ENCODE measurements at places on chromosomes 2 and 18. TPM values are rescaled to one million over a fixed set of nuclear protein-coding genes. Genes with fewer than 3 reads are reported as not detected.

POTEI gene
- polyA plus RNA-seq = not detected

TUBA3E gene
- polyA plus RNA-seq = not detected

COL4A3 gene
- not detected for polyA plus RNA-seq

PRSS56 gene
- polyA plus RNA-seq = not detected

SERPINB11 gene
- polyA plus RNA-seq = not detected

C2orf76 gene
- 26.4 TPM for polyA plus RNA-seq

ERFE gene
- not detected for polyA plus RNA-seq

SLC5A7 gene
- 0.79 TPM for polyA plus RNA-seq

RAMP1 gene
- polyA plus RNA-seq = 50.1 TPM

ABCG5 gene
- 0.23 TPM for polyA plus RNA-seq

SLC40A1 gene
- polyA plus RNA-seq = 216 TPM

DNA sequence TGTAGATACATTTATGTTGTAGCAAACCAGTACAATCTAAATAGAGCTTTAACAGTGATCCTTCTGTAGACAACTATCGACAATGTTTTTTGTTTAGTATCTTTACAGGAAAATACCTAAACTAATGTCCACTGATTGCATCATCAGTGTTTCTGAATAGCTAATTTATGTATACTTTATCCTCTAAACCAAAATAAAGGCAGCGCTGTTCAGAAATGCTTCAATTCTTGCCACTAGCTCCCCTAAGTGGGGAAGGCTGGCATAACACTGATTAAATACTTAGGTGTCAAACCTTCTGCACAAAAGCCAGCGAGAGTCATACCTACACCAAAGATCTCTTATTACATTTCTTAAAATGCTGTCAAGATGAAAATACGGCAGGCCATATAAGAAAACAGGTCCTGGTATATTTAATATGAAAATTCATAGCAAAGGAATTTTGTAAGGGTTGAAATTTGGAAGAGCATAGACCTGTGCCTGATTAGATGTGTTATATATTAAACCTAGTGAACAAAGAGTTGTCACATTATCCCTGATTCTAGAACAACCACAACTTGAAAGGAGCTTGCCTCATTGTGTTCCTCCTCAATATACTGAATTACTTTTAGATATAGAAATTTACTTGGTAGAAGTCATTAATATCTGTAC, 1693.4 kb upstream of the SLC39A10 start:
- no peak for DNase-seq

GRCh38 chr18:59300676-59301285, 17.7 kb downstream of the CPLX4 start:
- DNase-seq = no peak

GRCh38 chr2:201919308-201919634, 112.9 kb downstream of the CDK15 start:
- no peak for DNase-seq

GRCh38 chr2:118388771-118389170, 300.5 kb downstream of the INSIG2 start:
- no peak for DNase-seq

GRCh38 chr18:23664674-23665073, 2.0 kb upstream of the ANKRD29 start:
- no peak for DNase-seq

GRCh38 chr2:71695235-71696120, 242.1 kb downstream of the DYSF start:
- no peak for DNase-seq

DNA sequence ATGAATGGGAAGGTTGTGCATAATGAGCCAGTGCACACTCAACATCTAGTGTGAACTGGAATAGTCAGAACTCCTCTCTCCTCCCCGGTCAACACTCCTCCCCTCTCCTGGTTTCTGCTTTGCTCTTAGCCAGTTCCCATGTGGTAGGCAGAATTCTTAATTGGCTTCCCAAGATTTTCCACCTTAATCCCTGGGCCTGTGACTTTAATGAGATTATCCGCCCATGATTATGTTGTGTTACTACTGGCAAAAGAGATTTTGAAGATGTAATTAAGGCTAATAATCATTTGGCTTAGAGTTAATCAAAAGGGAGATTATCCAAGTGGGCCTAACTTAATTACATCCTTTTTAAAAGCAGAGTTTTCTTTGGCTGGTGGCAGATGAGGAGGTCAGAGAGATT, 34.2 kb upstream of the REV1 start:
- DNase-seq = no peak

GRCh38 chr2:21787941-21788340, 664.2 kb downstream of the TDRD15 start:
- DNase-seq = no peak

- DNase-seq = peak; percentile 76
These were observed 237 bp downstream of the SLC39A6 start for GRCh38 chr18:36128907-36129299.

DNA sequence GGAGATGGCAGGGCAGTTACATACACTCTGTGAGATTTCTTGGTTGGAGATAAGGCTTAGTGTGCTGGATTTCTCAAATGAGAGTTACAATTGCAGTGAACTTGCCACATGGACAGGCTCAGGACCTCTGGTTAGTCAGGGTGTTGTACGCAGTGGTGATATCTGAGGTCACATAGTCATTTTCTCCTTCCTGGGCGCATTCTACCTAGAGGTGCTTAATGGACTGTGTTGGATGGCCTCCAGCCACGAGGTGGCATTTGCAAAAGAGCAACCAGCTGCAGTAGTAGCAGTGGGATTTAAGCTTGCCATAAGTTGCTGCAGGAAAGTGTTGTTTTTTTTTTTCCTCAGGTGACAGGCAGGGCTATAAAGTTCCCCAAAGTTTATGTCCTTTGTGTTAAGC, 173.8 kb upstream of the TMEM200C start:
- no peak for DNase-seq

GRCh38 chr2:30181176-30181575, 34.4 kb downstream of the YPEL5 start:
- peak; percentile 26 for DNase-seq

DNA sequence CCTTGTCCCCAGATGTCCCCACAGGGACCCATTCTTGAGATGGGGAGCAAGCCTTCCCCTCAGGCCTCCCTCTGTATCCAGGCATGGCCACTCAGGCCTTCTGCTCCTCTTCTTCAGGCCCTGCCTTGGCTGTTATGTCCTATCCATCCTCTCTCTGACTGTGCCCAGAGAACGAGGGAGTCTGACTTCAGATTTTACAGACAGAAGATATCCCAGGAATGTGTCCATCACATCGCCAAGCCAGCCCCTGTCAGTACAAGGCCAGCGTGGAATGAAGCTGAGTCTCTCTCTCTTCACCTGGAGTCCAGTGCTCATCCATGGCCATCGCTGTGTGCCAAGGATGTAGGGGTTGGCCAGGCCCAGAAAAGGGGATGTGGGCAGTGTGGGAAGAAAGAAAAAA, 57.6 kb downstream of the SDC1 start:
- no peak for DNase-seq

DNA sequence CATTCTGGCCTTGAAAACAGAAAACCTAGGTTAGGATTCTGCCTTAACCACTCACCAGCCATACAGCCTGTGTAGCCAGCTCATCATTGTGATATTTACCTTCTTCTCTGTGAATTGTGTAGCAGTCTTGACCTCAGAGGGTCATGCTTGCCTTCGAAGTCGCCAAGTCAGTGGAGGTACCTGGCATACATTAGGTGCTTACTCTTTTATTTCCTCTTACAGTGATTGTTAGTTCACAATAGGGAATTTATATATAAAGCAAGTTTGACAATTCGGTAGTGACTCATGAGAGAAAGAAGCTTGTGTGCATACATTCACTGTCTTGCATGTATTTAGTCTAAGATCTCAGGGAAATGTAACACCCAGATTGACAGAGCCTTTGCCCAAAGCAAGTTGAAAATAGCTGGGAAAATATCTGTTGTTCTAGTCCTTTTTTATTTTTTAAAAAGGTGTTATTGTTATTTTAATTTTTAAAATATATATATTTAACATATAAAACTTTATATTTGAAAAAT, 290.6 kb downstream of the PTGR3 start:
- no peak for DNase-seq

- no peak for DNase-seq
These were observed 284.5 kb upstream of the EPAS1 start for GRCh38 chr2:46012618-46013240.

DNA sequence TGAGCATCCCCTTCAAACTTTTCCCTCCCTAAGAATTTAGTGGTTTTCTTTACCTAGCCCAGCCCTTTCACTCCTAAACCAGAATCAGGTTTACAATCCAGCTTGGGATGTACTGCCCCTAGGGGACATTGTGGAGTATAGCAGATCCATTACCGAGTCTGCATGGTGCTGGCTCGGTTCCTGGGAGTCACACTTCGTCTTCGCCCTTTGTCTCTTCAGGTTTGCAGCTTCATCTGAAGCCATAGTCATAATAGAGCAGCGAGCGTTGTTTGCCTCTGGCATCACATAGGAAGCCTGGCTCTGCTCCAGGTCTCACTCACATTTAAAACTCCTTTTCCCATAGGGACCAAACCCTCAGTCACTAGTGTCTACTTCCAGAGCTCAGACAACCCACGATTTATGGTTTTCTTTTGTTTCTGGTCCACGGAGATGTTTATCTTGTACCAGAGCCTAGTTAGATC, 16.8 kb upstream of the LYPD6 start:
- no peak for DNase-seq

DNA sequence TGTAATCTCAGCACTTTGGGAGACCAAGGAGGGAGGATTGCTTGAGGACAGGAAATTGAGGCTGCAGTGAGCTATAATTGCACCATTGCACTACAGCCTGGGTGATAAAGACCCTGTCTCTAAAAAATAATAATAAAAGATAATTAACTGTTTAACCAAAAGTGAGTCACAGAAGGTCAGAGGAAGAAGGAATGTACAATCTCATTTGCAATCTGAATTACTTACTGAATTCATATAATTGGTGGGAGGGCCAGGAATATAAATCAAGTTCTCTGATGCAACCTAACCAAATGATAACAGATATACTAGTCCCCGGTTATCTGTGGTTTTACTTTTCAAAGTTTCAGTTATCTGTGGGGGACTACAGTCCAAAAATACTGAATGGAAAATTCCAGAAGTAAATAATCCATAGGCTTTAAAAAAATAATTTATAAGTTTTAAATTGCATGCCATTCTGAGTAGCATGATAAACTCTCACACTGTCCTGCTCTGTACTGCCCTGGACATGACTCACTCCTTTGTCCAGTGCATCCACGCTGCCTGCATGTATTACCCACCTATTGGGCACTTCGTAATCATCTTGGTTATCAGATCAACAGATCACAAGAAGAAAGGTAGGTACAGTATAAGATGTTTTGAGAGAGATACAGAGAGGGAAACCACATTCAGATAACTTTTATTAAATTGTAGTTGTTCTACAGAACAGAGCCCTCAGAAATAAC, 12.8 kb upstream of the MATN3 start:
- DNase-seq = no peak

DNA sequence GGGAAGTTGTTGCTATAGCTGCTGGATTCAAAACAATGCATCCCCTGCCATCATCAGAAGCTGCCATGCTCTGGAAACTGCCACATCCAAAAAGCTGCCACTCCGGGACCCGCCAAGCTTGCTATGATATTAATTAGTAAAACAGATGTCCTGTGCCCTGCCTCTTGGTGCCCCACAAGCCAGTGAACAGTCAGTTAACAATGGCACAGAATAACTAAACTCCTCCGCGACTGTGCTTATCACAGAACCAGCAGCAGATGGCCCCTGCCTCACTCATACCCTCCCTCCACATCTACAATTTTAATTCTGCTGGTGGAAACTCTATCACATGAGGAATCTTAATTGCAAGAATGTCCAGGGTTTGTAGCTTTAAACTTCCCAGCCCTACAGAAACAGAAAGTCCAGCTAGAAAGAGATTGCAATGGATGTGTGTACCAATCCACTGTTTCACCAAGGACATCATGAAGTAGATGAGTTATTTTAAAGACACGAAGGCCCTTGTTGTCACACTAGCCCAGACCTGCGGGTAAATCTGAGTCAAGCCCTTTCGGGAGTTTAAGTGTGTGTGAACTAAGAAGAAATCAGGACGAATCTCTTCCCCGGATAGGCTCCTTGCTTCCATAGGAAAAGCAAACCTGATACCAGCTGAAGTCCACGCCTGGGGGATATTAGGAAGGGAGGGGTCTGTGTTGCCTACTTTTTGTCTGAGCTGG, 7.4 kb upstream of the ACYP2 start:
- no peak for DNase-seq

DNA sequence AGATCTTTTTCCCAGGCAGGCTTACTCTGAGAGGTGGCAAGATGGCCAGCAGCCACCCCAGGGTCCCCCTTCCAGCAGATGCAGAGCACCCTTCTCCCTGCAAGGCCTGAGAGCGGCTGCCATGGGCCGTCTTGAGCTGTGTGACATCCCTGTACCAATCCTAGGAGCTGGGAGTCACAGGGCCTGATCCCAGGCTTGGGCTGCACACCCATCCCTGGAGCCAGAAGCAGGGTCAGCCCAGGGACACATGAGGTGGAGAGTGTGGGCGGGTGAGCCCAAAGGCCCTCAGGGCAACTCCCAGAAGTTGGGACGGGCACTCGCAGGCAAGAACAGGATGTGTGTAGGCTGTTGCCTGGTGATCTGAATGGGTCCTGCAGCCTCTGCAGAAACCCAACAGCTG, 40.5 kb downstream of the CROCC2 start:
- peak; percentile 32 for DNase-seq

GRCh38 chr18:35143622-35144596, 96.9 kb upstream of the ZNF397 start:
- DNase-seq = peak; percentile 78

DNA sequence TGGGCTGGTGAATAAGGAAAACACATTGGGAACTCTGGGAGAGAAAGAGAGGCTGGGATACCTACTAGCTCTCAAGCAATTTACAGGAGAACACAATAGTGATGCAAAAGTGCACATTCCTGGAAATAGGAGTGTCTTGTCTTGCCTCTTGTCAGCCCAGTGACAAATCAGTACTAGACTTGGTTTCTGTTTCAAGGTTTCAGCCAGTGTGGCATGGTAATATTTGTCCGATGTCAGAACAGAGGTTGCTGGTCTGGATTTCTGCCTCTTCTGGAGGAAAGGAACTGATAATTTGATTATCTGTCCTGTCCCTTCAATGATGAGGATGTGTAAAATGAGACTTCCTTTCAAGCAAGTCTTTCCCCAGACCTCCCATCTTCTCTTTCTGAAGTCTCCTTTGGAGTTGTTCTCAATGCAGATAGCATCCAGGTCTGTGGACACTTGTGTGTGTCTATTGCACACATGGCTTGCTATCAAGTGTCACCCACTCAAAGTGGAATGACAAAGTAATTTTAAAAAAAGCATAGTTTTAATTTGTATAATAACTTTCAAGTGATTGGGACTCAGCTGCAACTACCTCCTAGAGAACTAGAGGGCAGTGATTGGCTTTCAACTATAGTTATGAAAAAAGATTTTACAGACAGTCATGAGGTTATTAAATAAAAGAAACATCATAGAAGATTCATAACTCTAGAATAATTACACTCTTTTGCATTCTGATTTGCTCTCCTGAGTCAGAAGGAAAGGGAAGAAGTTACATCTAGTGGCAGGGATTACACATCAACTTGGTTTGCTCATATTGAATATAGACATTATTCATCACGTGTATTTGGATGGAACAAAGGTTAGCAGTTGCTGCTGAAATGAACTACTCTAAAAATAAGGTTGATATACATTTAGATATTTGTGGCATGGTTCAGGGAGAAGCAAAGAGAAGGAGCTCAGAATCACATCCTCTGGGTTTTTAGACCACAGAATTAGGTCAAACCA, 4.5 kb downstream of the GPR39 start:
- no peak for DNase-seq

GRCh38 chr2:26290001-26290400, 45.3 kb downstream of the HADHB start:
- no peak for DNase-seq

All from sigmoid colon (tissue), 7 donors.